ENCODE measurements at places on chromosomes 6 and 20. TPM values are rescaled to one million over a fixed set of nuclear protein-coding genes. Genes with fewer than 3 reads are reported as not detected.

MUC22 gene
- 0.03 TPM for total RNA-seq

STX11 gene
- 2.3 TPM for total RNA-seq

NCOA6 gene
- total RNA-seq: 18.2 TPM

SRMS gene
- total RNA-seq: not detected

OR2J3 gene
- not detected for total RNA-seq

LY6G6C gene
- not detected for total RNA-seq

MANEA gene
- 3.7 TPM for total RNA-seq

MAN1A1 gene
- total RNA-seq: 0.02 TPM

SPACA1 gene
- not detected for total RNA-seq

BTBD3 gene
- total RNA-seq: 17.3 TPM

PTGIS gene
- total RNA-seq: 0.09 TPM

RCAN2 gene
- total RNA-seq: not detected

SNAP25 gene
- total RNA-seq: 18.9 TPM

FILIP1 gene
- 0.32 TPM for total RNA-seq

CDH22 gene
- 0.03 TPM for total RNA-seq

HCK gene
- total RNA-seq: 0.12 TPM

C6orf15 gene
- not detected for total RNA-seq

BHLHE23 gene
- not detected for total RNA-seq

SLC26A8 gene
- total RNA-seq: not detected

FAM162B gene
- not detected for total RNA-seq

PDE7B gene
- 1.4 TPM for total RNA-seq

TRIM15 gene
- 0.09 TPM for total RNA-seq

CD109 gene
- 39.7 TPM for total RNA-seq

SRF gene
- 18.7 TPM for total RNA-seq

MRPL18 gene
- total RNA-seq: 103 TPM

FHL5 gene
- not detected for total RNA-seq

GHRH gene
- total RNA-seq: not detected

LST1 gene
- total RNA-seq: not detected

PARD6B gene
- 2.9 TPM for total RNA-seq

ANKEF1 gene
- total RNA-seq: 7.8 TPM

DLK2 gene
- 7.9 TPM for total RNA-seq

CRIP3 gene
- total RNA-seq: 1.1 TPM

SH3BGRL2 gene
- total RNA-seq: 0.24 TPM

ZNF334 gene
- not detected for total RNA-seq

TMC2 gene
- not detected for total RNA-seq

PTCRA gene
- total RNA-seq: not detected

Data from A549 treated with CORT108297 at 1 μM for 4 hours (cell line).